Stimulated activated CD4-positive, alpha-beta T cell treated with anti-CD3 and anti-CD28 coated beads, TNF-alpha, amount 100 ng/mL, for 1 hour (primary cell): ENCODE measurements at places on chromosomes 2 and 18.

DNA sequence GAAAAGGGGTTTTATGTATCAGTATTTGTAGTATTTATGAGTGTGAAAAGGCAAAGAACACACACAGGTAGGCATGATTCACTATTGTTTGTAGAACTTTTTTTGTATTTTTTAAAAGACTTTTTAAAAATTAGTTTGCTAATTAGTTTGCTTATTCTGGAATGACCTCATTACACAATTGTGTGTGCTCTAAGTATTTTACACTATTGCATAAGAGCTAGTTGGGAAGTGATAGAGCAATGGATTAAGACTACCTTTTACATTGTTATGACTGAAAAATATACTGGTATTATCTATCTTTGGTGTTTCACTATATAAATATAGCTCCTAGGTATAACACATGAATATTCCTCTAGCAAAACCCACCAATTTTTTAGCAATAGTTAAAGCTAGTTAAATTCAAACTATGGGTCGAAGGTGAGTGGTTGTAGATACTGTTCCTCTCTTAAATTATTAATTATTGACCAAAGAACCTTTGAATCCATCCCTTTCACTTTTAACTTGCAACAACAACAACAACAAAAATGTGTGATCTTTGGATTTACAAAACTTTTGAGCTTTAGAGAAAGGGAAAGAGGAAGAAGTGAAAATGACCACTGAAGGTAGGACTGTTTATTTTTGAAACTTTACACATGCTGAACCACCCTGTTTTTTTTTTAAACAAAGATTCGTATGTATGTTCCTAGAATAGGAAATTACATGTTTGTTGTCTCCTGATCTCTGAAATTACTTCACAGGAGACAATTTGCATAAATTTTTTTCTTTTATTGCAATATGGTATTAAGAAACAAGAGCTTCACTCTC is 18.7 kb downstream of the ITPRID2 start:
- no peak for DNase-seq

DNA sequence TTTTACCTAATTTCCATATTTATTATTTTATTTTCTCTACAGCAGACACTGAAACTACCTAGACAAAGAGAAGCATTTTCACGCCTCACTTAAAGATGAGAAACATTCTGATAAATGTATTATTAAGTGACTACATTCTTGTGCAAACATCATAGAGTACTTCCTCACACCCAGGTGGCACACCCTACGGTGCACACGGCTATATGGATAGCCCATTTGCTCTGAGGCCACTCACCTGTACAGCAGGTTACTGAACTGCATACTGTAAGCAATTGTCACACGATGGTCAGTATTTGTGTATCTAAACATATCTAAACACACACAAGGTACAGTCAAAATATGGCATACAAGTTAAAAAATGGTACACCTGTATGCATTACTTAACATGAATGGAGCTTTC is 481.4 kb downstream of the CMPK2 start:
- no peak for DNase-seq

DNA sequence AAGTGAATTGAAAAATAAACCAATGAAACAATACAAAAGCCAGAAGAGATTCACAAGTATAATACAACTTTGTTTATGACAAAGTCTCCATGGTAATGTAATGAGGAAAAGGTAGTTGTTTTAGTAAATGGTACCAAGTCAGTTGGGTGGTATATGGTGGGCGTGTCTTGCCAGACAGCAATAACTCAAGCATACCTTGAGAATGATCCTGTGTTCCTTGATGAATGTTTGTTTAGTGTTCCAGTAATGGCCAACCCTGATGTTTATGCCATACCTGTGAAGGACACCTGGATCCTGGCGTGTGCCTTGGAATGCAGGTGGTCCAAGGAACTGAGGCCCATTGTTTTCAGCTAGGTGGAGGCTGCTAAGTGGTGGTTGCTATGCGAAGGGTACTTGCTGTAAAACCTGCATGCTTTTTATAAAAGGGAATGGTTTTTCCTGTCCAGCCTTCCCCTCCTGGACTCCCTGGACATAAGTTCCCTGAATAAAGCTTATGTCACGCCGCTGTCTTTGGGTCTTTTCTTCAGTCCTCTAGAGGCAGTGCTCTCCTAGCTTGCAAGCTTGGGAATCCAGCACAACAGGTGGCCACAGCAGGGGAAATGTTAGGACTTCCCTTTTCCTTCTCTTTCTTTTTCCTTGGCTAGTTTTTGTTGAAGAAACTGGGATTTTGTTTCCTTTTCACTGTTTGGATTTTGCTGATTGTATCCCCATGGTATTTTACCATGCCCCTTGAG is 54.7 kb downstream of the MTA3 start:
- DNase-seq: no peak

GRCh38 chr2:113867571-113867970 is 22.3 kb upstream of the ACTR3 start:
- DNase-seq: no peak

GRCh38 chr2:54830546-54830945 is 107.1 kb downstream of the EML6 start:
- DNase-seq: no peak

GRCh38 chr2:55805686-55806085 is 112.0 kb upstream of the PNPT1 start:
- DNase-seq: no peak

- DNase-seq: no peak
Observed at GRCh38 chr2:40450796-40451430, 977 bp downstream of the SLC8A1 start.

- DNase-seq: no peak
Observed at GRCh38 chr2:36609507-36609906, 11.5 kb upstream of the FEZ2 start.
